ENCODE measurements at places on chromosomes 4 and X.

DNA sequence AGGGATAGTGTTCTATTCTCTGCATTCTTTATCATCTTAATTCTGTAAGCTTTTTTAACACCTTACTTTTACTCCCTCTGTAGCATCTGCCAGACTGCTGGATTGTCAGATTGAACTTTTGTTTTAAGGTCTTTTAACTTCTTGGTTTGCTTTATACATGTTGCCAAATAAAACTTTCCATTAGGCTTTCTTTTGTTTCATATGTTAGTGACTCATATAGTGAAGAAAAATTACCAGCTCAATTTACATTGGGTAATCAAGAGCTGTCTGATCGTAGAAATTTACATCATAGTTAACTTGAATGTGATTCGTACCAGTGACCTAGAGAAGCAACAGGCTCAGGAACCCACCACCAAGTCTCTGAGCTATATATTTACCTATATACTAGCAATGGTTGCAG lies 28.5 kb upstream of the KLHL4 start:
- DNase-seq: no peak

DNA sequence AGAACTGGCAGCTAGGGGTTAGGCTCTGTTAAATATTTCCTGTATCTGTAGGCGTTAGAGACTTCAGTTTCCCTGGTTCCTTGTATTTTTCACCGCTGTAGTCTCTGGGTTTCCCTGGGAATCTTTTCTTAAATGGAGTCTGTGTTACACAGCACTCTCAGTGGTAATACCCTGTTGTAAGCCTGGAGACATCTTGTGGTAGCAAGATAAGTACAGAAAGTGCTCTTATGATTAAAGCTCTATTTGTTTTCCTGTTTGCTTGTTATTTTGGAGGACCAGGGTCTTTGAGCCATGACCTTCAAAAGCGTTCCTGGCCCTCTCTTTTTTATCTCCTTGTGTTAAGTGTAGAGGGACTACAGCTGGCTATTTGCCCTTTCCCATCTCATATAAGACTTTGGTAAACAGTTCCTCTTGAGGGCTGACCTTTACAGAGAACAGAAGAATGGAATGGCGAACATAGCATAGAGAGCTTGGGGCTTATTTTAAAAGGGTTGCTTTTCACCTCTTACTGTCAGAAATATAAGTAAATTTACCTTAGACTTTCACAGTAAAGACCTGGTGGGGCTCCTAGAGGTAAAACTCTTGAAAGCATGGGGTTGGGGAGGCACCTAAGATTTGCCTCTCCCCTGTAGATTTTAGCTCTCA lies 782.5 kb downstream of the FAT4 start:
- DNase-seq: no peak

DNA sequence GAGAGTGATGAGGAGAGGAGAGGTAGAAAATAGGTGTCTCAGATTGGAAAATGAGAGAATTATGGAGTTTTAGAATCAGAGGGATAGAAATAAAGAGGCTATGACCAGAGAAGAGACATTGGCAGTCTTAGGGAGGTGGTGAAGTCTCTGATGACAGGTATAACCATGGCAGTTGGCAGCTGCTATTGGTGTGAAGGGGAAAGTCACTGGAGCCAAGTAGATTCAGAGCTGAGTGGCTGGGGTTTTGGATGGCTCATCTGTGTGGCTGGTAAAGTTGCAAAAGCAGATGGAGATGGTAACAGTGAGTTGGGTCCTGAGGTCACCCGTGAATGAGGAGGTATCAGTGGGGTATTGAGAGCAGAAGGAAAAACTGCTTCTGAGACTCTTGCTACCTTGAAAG lies 46.5 kb downstream of the ANAPC4 start:
- DNase-seq: no peak

DNA sequence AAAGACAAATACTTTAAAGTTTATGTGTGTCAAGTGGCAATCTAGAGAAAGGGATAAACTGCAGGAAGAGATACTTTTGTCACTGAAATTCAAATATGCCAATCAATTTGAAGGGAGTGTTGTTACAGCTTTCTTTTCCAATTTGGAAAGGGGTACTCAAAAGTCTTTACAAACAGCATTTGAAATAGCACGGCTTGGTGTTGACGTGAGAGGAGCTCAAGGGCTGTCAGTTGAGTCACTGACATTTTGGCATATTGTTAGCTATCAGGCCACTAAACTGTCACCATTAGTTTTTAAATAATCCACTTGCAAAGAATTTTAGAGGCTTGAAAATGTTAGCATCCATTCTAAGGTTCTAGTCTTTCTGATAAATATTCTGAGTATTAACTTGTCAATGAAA lies 698.4 kb downstream of the IL1RAPL1 start:
- no peak for DNase-seq

- no peak for DNase-seq
Measured at GRCh38 chrX:120736989-120737388, 107.1 kb upstream of the C1GALT1C1 start.
